ENCODE measurements at places on chromosomes 12 and 14. TPM values are rescaled to one million over a fixed set of nuclear protein-coding genes. Genes with fewer than 3 reads are reported as not detected.

- no peak for DNase-seq
These were observed 8.6 kb downstream of the SLC6A13 start for GRCh38 chr12:254039-254438.

Gene PIP4P1
- total RNA-seq: 22.9 TPM

Gene OTX2
- total RNA-seq: not detected

- DNase-seq: no peak
These were observed 1.2 kb downstream of the RPLP0 start for GRCh38 chr12:120199595-120200306.

GRCh38 chr12:108162207-108162606 is 33.1 kb downstream of the WSCD2 start:
- DNase-seq: no peak

GRCh38 chr12:21666722-21667121 is 9.1 kb upstream of the LDHB start:
- DNase-seq: no peak

Gene GALNT16
- total RNA-seq: 0.16 TPM

Gene GPRC5D
- total RNA-seq: not detected

- no peak for DNase-seq
These were observed 388.6 kb downstream of the BCAT1 start for GRCh38 chr12:24560192-24560775.

DNA sequence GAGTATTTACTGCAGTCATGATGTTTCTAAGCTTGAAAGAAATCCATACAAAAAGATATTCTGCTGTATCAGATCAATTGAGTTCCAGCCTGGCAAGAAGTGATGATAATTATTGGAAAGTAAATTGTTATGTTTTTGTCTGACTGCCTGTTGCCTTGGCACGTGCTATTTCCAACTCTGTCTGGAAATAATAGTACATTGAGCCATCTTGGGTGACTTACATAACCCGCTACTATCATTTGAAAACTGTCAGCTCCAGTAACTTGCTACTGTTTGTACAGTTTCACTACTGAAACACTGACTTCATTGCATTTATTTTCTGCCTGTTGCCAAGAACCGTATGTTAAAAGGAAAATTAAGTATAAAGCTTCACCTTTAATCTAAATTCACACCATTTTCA is 318.6 kb downstream of the ITPR2 start:
- DNase-seq: no peak

DNA sequence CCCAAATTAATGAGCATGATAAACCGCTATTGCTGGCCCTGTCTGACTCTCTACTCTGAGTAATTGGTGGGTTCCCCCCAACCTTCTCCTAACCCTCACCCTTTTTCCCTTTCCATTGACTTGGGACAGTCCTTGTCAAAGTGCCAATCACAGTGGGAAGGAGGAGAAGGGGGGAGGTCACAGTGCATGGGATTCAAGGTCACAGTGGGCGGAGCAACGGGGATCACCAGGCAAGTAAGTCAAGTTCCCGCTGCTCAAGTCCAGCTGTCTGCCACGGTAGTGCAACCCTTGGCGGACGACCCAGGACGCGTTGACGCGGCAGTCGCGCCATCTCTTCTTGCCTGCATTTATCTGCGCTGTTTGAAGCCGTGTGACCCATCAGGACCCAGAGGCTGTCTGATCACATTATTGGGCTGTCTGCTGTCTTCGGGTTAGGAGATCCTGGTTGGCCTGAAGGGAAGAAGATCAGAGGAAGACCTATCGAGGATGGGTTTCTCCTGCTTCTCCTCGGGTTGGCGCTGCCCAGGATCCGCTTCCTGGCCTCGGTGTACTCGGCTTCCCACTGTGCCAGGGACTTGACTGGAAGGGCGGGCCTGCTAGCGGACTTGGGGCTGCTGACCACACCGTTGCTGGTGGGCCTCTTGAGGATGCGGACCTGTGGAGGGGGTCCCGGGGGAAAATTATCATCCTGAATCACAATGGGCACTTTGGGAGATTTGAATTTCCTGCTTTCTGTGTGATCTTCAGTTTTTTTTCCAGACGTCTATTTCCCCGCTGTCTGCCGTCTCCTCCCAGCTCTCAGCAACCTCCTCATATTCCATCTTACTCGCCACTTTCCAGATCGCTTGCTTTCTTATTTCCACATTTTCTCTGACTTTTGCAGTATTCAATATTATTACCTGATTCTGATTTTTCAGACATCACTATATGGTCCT is 3.1 kb upstream of the MDM2 start:
- DNase-seq: no peak

GRCh38 chr14:23057757-23058653 is 685 bp upstream of the CDH24 start:
- peak; percentile 82 for DNase-seq

Gene TCL1B
- total RNA-seq: not detected

DNA sequence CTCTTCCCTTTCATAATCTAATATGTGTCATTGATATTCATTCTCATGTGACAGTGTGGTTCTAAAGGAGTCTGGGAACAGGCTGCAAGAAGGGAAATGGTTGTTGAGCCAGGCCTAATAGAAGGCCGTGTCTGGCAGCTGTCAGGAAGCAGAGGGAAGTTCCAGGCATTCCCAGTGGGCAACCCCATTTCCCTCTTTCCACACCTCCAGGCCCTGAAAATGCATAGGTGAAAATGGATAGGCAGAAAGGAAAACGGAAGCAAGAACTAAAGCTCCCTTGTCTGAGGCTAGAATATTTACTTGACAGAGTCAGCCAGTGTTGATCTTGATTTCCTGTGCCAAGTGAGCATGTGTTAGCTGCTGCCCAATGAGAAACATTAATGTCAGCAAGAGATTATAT is 97.7 kb downstream of the PPM1A start:
- peak; percentile 36 for DNase-seq

Gene SLCO1B3
- 0.21 TPM for total RNA-seq

DNA sequence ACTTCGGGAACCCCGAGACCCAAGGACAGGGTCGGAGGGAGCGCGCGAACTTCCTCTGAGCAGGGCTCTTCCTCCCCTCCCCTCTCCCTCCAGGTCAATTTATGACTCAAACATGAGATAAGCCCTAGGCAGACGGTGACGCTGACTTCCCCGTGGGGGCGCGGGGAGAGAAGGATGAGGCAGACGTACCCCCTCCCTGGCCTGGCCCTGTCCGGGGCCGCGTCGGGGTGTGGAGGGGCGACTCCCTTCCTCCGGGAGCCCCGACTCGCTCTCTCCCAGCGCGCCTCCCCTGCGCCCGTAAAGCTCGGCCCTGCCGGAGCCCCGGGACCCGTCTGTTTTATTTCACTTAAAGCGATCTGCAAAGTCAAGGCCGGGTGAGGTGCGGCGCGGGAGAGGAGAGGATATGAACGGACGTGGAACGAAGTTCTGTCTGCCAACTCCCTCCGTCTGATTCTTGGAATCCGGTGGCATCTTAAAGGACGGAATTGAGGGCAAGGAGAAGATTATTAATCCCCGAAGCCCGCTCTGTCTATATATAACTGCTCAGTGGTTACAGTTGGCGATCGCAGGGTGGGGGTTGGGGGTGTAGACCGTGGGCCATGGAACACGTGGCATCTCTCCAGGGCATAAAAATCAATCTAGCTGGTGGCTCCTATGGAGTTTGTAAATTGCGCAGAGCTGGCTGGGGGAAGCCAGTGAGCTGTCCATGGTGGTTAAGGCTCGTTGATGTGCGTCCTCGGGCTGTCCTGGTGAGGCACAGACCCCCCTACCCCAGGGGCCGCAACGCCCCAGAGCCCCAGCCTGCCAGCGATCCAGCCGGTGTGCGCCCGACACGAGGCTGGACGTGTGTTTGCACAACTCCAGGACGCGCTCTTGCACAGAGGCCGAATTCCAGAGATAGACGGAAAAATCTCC is 2.9 kb upstream of the PTHLH start:
- no peak for DNase-seq

- DNase-seq: no peak
These were observed 13.0 kb downstream of the ERG28 start for GRCh38 chr14:75647640-75648039.

DNA sequence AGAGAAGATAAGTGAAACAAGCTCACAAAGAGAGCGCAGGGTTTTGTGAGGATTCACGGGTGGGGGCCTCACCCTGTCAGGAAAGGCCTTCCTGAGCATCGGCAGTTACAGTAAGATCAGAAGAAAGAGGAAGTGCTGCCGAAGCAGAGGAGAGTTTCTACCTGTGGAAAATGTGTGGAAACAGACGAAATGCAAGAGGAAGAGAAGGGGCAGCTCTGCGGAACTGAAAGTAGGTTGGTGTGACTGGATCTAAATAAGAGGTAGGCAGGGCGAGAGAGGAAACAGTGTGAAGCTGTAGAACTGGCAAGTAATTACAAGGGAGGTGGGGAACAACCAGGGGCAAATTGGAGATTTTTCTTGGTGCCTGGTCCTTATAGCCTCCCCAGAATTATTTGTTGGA is 2.6 kb downstream of the GPR68 start:
- DNase-seq: no peak

GRCh38 chr12:7369274-7369729 is 65.4 kb downstream of the ACSM4 start:
- DNase-seq: no peak

GRCh38 chr14:69766984-69767368 is at the start of gene SRSF5:
Gene SRSF5 (plus strand): TSS chr14:69767142. CDS start chr14:69768157, 1,015 bp downstream.
- peak; percentile 96 for DNase-seq

Gene PLBD1
- total RNA-seq: 0.26 TPM
